ENCODE measurements at places on chromosomes 7 and 10.
A peak's percentile ranks its signal among the peaks of the same experiment; 100 is the strongest.

- peak; percentile 66 for DNase-seq
Observed at GRCh38 chr7:128459394-128459878, 3.8 kb downstream of the HILPDA start.

DNA sequence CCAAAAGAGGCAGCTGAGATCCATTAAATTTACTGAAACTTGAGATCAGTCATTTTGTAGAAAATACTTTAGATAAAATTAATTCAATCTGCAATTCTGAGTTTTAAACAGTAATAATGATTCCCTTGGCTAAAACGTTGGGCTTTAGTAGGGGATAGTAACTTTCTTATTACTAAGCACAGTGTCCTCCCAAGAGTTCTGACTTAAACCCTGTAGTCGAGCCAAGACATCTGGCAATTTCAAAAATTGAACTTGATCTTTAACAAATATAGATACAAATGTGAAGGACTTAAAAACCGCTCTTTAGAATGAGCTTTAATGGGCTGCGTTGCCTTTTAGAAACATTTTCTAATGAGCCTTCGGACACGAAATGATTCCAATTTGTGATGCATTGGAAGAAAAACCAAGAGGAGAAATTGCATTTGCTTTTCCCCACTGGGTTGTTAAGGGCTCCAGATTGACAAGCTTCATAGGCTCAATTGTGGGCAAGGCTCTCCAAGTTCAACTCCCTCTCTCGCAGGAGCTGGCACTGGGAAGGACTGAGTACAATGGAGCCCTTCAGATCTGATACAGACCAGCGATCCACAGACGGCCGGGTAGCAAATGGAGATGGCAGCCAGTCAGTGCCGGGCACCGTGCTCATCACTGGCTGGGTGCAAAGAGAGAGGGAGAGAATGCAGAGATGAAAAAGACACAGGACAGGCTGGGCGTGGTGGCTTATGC, 921.3 kb upstream of the AUTS2 start:
- no peak for DNase-seq

GRCh38 chr7:68866200-68866570, 732.1 kb upstream of the AUTS2 start:
- DNase-seq, result no peak

DNA sequence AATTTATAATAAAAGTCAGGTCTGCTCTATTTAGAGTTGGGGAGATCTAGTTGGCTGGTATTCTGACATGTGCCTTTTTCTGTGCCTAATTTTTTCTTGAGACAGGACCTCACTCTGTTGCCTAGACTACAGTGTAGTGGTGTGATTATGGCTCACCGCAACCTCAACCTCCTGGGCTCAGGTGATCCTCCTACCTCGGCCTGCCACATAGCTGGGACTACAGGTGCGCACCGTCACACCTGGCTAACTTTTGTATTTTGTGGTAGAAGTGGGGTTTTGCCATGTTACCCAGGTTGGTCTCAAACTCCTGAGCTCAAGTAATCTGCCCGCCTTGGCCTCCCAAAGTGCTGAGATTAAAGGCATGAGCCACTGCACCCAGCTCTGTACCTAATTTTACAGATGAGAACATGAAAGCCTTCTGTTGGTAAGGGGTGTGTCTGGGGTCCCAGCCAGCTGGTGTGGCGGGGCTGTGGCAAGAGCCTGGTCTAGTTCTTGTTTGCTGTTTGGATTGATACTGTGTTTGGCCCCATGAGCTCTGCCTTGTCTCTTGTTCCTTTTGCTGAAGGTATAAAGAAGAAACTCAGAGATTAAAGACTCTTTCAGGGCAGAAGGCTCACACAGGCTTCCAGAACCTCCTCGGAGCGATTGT, 31.4 kb downstream of the POR start:
- DNase-seq, result no peak

DNA sequence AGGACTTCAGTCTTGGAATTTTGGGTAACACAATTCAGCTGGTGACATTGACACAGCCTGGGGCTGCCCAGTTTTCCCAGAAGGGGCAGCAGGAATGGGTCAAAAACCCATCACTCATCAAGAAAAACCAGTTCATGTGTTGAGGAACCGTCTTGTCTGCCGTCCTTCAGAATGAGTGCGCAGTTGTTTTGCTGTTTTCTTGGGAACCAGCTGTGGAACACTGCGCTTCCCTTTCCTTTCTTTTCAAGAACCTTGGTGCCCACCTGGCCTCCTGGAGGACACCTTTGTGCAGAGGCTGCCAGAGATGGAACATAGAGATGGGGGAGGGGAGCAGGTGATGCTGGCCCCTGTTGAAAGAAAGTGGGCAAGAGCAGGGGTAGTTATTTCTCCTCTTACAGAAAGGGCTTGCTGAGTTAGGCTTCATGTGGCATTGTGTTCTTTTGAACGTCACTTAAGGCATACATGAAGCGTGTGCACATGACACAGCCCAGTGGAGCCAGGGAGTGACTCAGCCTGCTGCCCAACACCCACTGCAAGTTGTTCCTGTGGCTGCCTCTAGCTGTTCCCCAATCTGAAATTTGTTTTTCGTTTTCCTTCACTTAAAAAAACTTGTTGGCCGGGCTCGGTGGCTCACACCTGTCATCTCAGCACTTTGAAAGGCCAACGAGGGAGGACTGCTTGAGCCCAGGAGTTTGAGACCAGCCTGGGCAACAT, 87.4 kb upstream of the TNS3 start:
- peak; percentile 10 for DNase-seq

- no peak for DNase-seq
Observed at GRCh38 chr7:43307522-43307921, 195.1 kb downstream of the HECW1 start.

DNA sequence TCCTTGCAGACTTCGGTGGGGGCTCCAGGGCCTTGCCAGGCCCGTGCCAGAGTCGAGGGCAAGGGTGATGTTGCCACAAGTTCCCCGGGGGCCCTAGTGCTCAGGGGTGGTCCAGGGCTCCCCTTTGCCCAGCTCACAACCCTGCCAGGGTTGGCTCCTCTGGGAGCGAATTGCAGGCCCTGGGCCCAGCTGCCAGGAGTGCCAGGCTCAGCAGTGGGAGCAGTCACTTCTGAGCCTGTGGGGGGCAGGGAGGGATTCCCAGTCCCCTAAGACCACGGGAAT, 43.8 kb downstream of the TCERG1L start:
- no peak for DNase-seq

- DNase-seq, result no peak
Observed at GRCh38 chr7:80350430-80350829, 161.4 kb downstream of the GNAT3 start.

DNA sequence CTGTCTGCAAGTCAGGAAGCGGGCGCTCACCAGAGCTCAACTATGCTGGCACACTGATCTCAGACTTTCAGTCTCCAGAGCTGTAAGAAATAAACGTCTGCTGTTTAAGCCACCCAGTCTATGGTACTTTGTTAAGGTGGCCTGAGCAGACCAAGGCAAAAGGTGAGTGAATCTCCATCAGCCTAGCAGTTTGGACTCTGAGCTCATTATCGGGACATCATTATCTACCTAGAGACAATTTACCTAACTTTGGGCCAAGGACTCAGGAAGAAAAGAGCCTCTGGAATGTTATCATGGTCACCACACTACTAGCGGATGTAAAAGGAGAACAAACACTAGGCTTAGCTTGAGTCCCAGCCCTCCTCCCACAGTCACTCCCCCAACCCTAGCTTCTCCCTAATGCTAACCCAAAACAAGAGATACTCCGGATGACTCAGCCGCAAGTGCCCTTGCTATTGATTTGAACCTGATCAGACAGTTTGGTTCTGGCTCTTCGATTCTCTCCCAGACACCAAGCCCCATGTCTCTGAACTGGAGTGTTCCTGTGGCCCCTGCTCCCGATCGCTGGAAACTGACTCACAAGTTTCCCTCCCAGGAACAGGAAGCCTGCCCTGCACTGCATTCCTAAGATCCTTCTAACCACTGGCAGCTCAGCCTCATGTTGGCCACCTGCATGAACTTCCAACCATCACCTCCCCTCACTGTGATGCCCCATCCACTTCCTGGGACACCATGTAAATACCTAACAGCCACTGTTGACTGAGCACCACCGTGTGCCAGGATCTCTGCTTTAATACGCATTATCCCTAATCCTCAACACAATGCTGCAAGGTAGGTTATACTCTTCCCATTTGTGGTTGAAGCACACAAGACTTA, 34.5 kb downstream of the CREB3L2 start:
- DNase-seq, result no peak

GRCh38 chr10:92655426-92655825, 34.3 kb upstream of the HHEX start:
- no peak for DNase-seq

DNA sequence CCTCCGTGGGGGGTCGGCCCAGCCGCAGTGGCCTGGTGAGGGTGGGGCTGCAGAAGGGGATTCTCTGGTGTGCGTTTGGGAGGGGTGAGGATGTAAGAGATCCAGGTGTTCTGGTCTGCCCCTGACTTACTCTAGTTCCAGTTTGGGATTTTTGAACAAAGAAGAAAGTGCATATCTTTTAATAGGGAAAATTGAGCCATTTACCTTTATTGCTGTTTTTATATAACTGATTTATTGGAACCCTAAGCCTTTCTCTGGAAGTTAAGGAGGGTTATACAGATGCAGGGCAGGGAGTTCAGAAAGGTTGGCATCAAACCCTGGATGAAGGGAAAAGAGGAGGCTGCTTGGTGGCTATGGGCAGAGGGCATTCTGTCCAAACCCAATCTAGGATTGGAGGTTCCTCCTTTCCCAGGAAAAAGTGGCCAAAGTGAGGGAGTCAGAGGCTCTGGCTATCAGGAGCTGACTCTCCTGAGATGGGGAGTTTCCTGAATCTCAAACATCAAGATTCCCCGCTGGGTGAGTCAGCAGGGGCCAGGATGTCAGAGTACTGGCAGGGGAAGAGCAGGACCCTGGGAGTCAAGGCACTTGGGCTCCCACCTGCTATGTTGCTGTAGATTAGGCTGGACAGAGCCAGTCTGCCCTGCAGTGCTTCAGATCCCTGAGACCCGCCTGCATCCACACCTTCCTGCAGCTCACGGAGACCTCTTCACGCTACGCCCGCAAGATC, 67.5 kb downstream of the CLIP2 start:
- DNase-seq, result no peak
